ENCODE measurements at places on chromosomes 12 and 14.

DNA sequence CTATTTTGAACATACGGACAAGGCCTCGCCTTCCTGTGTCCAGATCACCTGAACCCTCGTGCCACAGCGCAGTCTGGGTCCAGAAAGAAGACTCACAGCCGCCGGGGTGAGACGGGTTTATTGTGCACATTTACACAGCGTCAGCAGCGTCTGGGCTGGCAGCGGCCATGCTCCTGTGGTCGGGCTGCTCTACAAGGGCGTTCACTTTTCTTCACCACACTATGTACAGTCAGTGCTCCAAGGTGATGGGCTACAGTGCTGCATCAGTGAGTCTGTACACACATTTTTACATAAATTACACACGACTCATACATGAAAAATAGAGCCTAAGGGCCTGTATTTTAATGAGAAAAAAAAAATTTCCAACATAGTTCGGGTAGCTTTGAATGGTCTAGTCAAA, 18.0 kb downstream of the ZFYVE21 start:
- no peak for DNase-seq

DNA sequence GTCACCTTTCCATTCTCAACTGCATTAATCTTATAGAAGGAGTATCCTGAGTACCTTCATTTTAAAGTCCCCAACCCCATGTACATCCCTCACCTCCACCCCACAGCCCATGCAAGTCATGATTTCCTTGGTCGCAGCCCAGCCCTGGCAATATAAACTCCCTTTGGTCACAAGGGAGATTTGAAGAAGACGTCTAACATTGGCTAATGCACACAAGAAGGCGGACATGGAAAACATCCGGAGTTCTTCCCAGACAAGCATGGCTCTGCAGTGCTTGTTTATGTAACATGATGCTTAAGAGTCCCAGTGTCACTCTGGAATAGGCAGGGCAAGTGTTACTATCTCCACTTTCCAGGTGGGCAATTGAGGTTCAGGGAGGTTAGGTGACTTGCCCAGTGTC, 277.6 kb downstream of the DPF3 start:
- no peak for DNase-seq

GRCh38 chr12:56565510-56566101, 44.0 kb downstream of the RBMS2 start:
- DNase-seq: peak; percentile 68

- peak; percentile 61 for DNase-seq
Measured at GRCh38 chr14:92973261-92973797, 50.4 kb downstream of the CHGA start.

GRCh38 chr12:52126605-52127578, 47.4 kb downstream of the SMIM41 start:
- DNase-seq: no peak

DNA sequence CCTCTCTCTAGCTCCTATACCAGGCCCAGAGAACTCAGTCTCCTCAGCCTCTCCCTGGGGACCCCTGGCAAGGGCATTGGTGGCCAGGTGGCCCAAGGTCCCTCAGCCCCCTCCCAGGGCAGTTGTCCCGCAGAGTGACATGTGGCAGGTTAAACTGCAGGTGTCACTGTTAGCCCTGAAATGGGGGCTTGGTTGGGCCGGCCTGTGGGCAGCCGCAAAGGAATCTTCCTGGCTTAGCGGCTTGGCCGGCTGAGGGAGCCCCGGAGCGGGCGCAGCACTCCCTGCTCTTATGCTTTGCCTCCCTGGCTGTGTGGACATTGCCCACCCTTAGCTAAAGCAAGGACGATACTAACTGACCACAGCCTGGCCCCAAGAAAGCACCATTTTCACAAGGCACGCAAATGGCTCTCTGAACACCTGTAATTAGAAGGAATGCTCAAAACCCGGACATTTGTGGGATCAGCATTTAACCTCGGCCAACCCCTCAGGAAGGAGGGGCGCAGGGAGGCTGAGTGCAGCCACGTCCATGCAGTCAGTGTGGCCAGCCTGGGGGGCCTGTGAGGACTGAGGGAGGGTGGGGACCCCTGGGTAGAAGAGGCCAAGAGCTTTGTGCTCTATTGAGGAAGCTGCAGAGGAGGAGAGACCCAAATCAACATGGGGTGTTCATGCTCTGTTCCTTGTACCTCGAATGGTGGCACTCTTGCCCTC, 82.2 kb downstream of the PAPOLA start:
- no peak for DNase-seq
